ENCODE measurements at places on chromosomes 7 and 10.

DNA sequence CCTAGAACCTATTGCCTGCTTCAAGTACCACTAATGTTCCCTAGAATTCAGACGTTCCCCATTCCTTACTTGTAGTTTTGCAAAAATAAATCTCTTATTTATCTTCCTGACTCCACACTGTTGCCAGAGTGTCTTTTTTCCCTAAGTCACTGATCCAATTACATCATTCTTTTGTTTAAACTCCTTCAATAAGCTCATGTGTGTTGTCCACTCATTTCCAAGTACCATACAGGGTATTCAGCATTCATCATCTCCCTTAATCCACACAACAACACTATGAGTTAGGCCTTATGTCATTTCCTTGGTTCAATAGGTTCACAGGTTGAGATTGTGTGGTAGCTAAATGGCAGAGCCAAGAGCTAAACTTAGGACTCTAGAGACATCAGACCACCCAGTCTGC is 119.9 kb upstream of the RHOBTB1 start:
- DNase-seq, result no peak

DNA sequence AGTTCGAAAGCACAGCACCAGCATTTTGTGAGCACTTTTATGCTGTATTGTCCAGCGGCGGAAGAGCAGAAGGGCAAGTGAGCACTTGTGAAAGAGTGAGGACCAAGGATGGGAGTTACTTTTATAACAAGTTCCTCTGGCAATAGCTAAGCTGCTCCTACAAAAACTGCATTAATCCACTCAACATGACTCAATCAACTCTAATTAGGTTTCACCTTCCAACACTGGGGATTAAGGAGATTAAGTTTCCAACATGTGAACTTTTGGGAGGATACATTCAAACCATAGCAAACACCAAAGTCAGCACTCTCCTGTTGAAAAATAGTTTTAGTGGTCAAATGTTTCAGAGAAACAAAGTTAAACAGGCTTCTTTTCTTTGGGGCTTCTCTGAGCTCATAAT is 844.5 kb downstream of the REEP3 start:
- no peak for DNase-seq

DNA sequence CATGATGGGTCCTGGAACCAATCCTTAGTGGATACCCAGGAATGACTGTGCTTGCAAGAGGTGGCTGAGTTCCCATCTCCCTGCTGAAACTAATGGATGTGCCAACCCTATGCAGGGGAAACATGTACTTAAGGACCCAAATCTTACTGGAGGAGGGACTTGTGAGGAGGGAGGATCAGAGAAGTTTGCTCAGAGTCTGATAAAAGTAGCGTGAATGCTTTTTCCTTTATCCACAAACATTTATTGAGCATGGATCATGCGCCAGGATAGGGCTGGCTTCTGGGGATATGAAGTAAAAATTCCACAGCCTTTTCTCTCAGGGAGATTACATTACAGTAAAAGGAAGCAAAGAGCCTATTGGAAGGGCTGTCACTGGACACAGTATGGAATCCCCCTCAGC is 358.5 kb downstream of the RPS24 start:
- DNase-seq, result no peak

DNA sequence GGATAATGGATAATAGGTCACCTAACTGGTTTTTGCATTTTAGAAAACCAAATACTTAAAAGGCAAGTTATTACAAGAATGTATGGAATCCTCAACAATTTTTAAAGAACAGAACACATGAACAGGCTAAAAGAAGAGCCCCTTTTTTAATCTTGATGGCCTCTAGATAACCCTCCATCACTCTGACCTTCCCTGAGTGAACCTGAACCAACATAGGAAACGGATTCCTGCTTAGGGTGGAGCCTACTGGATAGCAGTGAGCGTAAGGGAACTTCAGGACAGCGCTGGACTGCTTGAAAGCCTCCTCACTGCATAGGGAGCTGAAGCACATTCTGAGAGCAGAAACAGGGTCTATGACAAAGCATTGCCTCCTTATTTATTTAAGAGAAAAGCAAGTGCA is 20.5 kb downstream of the TRPV5 start:
- no peak for DNase-seq

DNA sequence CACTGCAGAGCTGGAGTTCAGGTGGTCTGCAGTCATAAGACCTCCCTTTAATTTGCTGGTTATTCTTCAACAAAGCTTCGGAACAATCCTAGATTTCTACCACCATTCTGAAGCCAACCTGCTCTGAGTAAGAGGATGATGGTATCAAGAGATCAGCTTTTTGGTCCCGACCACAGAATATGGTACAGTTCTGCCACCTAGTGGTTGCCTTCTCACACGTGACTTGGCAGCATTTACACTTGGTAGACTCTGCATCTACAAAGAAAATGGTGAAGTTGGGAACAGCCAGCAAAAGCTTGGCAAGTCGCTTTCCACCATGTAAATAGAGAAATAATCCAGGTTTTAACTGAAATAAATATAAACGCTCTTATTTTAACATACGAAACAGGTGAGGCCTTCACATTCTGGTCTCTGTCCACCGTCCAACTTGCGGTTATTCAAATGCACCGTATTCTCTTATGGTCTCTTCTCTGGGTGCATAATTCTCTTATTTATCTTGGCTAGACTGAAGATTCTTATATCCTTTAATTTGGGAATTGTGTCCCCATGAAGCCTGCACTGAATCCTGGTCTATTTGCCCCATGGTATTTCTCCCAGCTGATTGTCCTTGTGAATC is 173.9 kb upstream of the GRM3 start:
- peak; percentile 79 for DNase-seq

GRCh38 chr7:4470246-4470645 is 211.8 kb upstream of the FOXK1 start:
- no peak for DNase-seq

DNA sequence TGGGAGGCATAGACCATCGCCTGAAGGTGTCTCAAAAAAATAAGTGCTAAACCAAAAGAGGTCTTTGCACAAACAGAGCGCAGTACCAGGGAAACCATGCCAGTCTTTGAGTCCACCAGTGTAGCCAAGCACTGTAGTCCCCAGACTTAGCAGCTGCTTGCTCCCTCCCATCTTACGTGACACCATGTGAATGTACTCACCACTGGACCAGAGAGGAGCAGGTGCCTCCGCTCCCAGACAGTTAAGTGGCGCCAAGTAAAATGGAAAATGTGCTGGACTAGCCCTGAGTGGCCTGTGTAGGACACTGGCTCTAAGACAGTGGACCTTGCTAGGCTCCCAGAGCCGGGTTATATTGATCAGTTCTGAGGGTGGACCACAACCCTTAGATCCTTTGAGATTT is 47.7 kb upstream of the PLEKHA1 start:
- no peak for DNase-seq

DNA sequence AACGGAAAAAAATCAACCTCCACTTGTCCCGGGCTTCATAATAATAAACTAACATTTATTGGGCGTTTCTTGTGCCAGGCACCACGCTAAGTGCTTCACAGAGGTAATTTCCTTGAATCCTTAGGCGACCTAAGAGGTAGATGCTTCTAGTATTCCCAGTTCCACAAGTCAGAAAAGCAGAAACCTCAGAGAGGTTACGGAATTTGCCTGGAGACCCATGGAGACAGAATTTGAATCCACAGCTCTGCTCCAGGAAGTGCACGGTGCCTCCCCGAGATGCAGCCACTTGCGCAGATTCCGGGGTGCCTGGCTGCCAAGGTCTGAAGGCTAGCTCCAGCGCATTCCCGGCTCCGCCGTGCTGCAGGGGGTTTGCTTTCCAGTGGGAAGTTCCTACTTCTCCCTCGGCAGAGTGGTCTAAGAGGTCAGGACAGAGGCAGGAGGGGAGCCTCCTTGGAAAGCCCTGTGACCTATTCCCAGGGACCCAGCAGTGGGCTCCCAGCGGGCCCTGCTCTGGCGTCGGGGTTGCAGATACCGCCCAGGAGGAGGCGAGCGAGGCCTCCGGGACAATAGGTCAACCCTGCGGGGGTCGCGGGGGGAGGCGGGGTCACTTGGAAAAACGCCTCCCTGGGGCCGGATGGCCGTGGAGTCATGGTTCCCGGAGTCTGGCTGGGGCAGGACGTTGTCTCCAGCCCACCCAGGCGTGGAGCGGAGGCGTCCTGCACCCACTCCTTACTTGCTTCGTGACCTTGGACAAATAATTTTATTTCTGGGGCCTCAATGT is 10.1 kb upstream of the NKX2-3 start:
- no peak for DNase-seq

GRCh38 chr7:74455928-74456327 is 2.2 kb downstream of the GTF2IRD1 start:
- no peak for DNase-seq

GRCh38 chr7:137538361-137538762 is 194.8 kb upstream of the PTN start:
- DNase-seq, result no peak

DNA sequence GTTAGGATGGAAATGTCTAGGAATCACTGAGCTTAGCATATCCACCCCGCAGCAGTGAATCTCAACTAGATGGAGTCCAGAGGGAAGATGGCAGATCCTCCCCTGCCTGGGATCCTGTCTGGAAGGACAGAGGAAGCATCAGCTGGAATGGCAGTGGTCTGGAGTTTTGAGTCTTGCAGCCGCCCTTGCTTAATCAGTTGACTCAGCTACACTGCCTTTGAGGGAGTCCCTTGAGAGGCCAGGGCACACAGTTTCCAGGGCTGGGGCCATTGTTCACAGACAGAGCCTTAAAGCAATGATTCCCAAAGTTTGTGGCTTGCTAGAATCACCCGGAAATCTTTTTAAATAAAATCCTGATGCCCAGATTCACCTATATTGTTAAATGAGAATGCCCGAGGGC is 128.1 kb downstream of the NT5C2 start:
- no peak for DNase-seq

DNA sequence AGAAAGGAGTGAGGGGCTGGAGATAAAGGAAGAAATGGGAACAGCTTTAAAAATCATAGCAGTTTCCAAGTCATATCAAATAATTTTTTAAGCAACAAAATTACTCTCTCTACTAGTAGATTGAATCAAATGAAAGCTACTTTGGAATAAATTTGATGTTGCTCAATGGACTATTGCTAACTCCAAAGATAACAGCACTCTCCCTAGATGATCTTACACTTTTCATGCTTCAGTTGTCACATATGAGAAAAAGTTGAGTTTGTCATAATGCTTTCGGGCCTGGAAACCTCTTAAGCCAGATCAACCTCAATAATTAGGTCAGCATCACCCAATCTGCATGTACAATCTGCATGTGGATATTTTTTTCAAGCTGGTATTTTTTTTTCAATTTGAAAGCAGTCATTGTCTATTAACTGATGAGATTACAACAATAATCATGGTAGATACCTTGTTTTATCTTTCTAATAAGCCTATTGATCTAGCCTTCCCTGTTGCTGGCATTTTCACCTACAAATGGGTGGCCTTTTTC is 31.3 kb downstream of the LIPJ start:
- no peak for DNase-seq

DNA sequence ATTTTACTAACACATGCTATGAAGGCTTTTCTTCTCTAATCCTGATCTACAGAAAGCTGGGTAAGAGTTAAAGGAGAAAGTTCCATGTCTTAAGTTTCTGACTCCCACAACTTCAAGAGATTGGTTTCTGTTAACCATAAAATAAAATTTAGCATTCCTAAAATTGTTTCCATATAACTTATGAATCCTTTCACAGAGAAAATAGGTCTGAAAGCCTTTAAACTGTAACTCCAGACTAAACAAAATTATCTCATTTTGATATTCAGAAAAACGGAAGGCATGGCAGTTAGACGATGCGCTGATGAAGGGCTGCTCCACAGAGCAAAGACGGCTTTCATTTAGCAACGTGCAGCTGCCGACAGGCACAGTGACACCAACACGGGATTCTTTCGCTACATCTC is 133.3 kb downstream of the SLC25A13 start:
- DNase-seq, result no peak
